Stomach (tissue), 19 donors: ENCODE measurements at places on chromosomes 4 and X. TPM values are rescaled to one million over a fixed set of nuclear protein-coding genes. Genes with fewer than 3 reads are reported as not detected.

DNA sequence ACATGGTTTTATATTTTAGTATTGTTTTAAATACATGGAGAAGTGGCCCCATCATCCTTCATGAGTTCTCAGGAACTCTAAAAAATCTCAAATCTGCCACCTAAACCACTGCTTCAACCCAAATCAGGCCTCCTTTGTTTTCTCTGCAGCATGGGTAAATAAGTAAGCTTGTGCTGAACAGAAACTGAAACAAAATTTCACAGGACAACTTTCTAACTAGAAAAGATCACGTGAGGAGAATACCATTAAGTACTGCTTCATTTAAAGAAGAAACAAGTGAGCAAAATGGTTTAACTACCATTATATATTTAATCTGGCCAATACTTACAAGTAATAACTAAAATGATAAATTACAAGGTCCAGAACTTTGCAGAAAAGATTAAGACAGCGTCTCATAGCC, 2.5 kb downstream of the ARAP2 start:
- DNase-seq, result peak; percentile 59
- H3K27ac ChIP-seq, result no peak overlapping the region
- peak overlapping the region; percentile 23 for H3K4me3 ChIP-seq
- peaks cover 4% of the 10 kb centered on the region for H3K27me3 ChIP-seq
- peaks cover 17% of the 10 kb centered on the region for H3K4me1 ChIP-seq

DNA sequence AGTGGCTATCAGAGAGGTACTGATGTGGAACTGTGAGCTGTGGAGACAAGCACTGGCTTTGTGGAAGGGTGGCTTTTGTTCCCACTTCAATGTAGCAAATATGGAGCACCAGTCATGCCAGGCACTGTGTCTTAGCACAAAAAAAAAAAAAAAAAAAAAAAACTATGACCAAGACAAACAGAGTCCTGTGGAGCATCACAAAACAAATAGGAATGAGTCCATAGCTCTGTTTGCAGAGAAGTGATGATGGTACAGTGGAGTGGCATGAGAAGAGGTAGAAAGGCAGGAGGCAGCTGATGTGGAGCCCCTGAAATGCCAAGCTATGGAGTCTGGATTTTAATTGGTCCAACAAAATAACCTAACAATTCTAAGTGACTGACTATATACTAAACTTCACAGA, 116.9 kb downstream of the RAB28 start:
- no peaks in the 10 kb centered on the region for H3K4me1 ChIP-seq
- H3K36me3 ChIP-seq, result peaks cover 4% of the 10 kb centered on the region
- H3K4me3 ChIP-seq, result no peak overlapping the region
- no peak overlapping the region for H3K27ac ChIP-seq

GRCh38 chr4:76199664-76200211, 13.9 kb downstream of the SCARB2 start:
- H3K27me3 ChIP-seq, result no peaks in the 10 kb centered on the region
- peak overlapping the region; percentile 82 for H3K27ac ChIP-seq
- H3K36me3 ChIP-seq, result no peaks in the 10 kb centered on the region
- peaks cover 79% of the 10 kb centered on the region for H3K4me1 ChIP-seq

The ARR3 gene
- total RNA-seq, result not detected

GRCh38 chr4:22672944-22673343, 19.8 kb upstream of the GBA3 start:
- no peaks in the 10 kb centered on the region for H3K36me3 ChIP-seq
- H3K27me3 ChIP-seq, result no peaks in the 10 kb centered on the region
- no peaks in the 10 kb centered on the region for H3K4me1 ChIP-seq

- no peak overlapping the region for H3K27ac ChIP-seq
- no peak for DNase-seq
- H3K36me3 ChIP-seq, result no peaks in the 10 kb centered on the region
- no peaks in the 10 kb centered on the region for H3K4me1 ChIP-seq
- H3K4me3 ChIP-seq, result no peak overlapping the region
These were observed 963.3 kb downstream of the TRAM1L1 start for GRCh38 chr4:116122124-116122523.

DNA sequence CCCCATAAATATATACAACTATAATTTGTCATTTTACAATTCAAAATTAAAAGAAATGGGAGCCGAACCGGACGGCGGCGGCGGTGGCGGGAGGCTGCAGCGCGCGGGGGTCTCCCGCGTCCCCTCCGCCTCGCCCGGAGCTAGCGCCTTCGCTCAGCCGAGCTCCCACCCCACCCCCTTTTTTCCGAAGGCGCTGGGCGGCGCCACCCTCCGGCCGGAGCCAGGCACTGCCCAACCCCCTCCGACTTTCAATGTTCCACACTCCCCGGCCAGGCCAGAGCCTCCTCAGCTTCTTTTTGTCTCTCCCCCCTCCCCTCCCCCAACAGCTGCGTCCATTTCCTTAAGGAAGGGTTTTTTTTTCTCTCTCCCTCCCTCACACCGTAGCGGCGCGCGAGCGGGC, 214.1 kb upstream of the GEMIN8 start:
- no peaks in the 10 kb centered on the region for H3K4me1 ChIP-seq
- H3K27ac ChIP-seq, result no peak overlapping the region
- DNase-seq, result no peak
- H3K27me3 ChIP-seq, result no peaks in the 10 kb centered on the region

DNA sequence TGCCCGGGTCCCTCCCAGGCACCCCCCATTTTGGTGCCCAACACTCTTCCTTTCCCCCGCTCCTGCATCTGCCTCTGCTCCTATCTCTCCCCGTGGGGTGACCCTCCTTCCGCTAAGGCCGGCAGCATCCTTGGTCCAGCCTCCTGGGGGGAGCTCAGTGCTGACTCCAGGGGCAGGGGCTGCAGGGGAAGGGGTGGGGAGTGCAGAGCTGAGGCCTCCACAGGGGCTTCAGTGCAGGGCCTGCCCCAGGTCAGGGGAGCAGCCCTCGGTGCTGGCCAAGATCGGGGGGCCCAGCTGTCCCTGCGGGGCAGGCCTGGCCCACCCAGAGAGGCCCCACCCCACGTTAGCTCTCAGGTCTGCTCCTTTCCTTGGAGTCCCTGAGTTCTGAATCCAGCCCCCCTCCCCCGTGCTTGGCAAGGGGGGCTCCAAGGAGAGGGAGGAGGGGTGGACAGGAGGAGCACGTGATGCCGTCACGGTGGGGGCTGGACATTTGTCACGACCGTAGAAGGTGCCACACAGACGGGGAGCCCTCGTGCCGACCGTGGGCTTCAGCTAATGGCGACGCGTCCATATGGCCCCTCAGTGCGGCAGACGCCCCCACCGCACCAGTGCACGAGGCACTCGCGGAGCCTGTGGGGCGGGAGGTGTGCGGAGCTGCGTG, 63.5 kb upstream of the ADRA2C start:
- H3K36me3 ChIP-seq, result no peaks in the 10 kb centered on the region
- no peak for DNase-seq
- no peaks in the 10 kb centered on the region for H3K4me1 ChIP-seq
- H3K27me3 ChIP-seq, result no peaks in the 10 kb centered on the region

DNA sequence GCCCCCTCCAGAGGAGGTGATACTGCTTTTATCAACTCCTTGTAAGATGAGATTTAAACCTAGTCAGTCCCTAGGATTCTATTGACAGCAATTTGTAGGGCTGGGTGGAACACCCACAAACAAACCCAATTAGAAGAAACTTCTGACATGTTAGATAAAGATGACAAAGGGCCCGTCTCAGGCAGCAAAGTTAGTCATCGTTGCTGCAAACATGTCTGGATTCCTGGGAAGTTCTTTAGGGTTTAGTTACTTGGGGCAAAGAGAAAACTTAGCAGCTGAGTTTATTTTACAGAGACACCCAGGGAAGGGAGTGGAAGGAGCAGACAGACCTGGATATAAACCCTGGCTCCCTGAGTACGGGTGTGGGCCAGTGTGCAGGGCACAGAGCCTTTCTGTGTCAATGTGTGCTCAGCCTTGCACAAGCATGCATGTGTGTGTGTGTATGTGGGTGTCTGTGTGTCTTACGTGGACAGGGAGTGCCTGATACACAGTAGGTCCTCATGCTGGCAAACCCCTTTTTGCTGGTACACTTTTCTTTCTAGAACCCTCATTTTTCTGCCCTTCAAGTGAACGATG, 130.0 kb upstream of the STX18 start:
- H3K4me1 ChIP-seq, result no peaks in the 10 kb centered on the region
- no peaks in the 10 kb centered on the region for H3K36me3 ChIP-seq
- H3K4me3 ChIP-seq, result no peak overlapping the region
- DNase-seq, result no peak

DNA sequence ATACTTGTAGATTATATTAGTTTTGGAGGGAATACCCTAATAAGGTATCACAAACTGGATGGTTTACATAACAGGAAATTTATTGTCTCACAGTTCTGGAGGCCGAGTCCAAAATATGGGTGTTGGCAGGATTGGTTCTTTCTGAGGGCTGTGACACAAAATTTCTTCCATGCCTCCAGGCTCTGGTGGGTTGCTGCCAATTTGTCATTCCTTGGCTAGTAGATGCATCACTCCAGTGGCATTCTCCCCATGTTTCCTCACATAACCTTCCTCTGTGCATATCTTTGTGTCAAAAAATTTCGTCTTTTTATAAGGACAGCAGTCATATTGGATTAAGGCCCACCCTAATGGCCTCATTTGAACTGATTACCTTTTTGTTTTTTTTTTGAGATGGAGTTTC, 49.3 kb downstream of the APELA start:
- no peaks in the 10 kb centered on the region for H3K36me3 ChIP-seq
- no peaks in the 10 kb centered on the region for H3K27me3 ChIP-seq
- no peaks in the 10 kb centered on the region for H3K4me1 ChIP-seq
- H3K27ac ChIP-seq, result no peak overlapping the region
- no peak overlapping the region for H3K4me3 ChIP-seq
- DNase-seq, result no peak

The NSG1 gene
- 8.1 TPM for total RNA-seq

- H3K4me1 ChIP-seq, result peaks cover under 1% of the 10 kb centered on the region
- no peak for DNase-seq
- H3K27ac ChIP-seq, result no peak overlapping the region
- no peaks in the 10 kb centered on the region for H3K36me3 ChIP-seq
- H3K27me3 ChIP-seq, result no peaks in the 10 kb centered on the region
These were observed 42.2 kb upstream of the GUCY1A1 start for GRCh38 chr4:155624478-155624877.

DNA sequence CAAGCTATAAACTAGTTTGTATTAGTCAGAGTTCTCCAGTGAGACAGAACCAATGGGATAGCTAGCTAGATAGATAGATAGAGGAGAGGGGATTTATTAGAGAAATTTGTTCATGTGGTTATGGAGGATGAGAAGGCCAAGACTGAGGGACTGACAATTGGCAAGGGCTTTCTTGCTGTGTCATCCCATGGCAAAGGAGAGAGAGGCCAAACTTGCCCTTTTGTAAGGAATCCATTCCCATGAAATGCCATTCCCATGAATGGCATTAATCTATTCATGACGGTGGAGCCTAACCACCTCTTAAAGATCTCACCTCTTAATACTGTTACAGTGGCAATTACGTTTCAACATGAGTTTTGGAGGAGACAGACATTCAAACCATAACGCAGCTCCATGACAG, 58.1 kb downstream of the LINC00632 start:
- H3K27ac ChIP-seq, result no peak overlapping the region
- no peak for DNase-seq
- H3K27me3 ChIP-seq, result peaks cover 25% of the 10 kb centered on the region
- no peaks in the 10 kb centered on the region for H3K4me1 ChIP-seq

DNA sequence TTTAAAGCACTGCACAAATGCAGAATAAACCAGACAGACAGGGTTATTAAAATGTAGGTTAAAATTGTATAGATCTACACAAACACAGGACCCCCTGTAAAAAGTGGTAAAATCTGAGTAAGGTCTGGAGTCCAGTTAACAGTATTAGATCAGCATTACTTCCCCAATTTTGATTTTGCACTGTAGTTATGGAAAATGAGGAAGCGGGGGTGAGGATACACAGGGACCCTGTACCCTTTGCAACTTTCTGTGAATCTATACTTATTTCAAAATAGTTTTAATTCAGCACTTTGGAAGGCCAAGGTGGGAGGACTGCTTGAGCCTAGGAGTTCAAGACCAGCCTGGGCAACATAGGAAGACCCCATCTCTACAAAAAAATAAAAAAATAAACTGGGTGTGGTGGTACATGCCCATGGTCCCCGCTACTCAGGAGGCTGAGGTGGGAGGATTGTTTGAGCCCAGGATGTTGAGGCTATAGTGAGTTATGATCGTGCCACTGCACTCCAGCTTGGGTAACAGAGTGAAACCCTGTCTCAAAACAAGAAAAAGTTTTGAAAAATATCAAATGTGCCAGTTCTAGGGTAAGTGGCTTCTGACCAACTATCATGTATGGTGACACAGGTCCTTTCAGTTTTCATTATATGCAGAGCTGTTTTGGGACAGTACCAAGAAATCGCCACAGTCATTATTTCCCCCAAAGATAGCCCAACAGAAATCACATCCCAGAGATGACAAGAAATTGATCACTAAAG, 17.7 kb downstream of the SEL1L3 start:
- peaks cover 16% of the 10 kb centered on the region for H3K4me1 ChIP-seq
- H3K27me3 ChIP-seq, result no peaks in the 10 kb centered on the region
- peaks cover 17% of the 10 kb centered on the region for H3K36me3 ChIP-seq
- no peak overlapping the region for H3K4me3 ChIP-seq

GRCh38 chr4:15725608-15726007, 22.7 kb downstream of the BST1 start:
- no peaks in the 10 kb centered on the region for H3K36me3 ChIP-seq
- no peak for DNase-seq
- no peaks in the 10 kb centered on the region for H3K4me1 ChIP-seq
- H3K4me3 ChIP-seq, result no peak overlapping the region
- no peak overlapping the region for H3K27ac ChIP-seq

GRCh38 chr4:70885174-70885573, 17.0 kb upstream of the MOB1B start:
- no peak for DNase-seq
- H3K36me3 ChIP-seq, result no peaks in the 10 kb centered on the region
- no peak overlapping the region for H3K4me3 ChIP-seq

The TMSB15C gene
- total RNA-seq, result 11.7 TPM

The ENPP6 gene
- total RNA-seq, result not detected

- H3K27me3 ChIP-seq, result no peaks in the 10 kb centered on the region
- no peaks in the 10 kb centered on the region for H3K36me3 ChIP-seq
- no peak for DNase-seq
- no peak overlapping the region for H3K27ac ChIP-seq
- H3K4me3 ChIP-seq, result no peak overlapping the region
- no peaks in the 10 kb centered on the region for H3K4me1 ChIP-seq
These were observed 187.0 kb downstream of the BMPR1B start for GRCh38 chr4:94944726-94945125.

DNA sequence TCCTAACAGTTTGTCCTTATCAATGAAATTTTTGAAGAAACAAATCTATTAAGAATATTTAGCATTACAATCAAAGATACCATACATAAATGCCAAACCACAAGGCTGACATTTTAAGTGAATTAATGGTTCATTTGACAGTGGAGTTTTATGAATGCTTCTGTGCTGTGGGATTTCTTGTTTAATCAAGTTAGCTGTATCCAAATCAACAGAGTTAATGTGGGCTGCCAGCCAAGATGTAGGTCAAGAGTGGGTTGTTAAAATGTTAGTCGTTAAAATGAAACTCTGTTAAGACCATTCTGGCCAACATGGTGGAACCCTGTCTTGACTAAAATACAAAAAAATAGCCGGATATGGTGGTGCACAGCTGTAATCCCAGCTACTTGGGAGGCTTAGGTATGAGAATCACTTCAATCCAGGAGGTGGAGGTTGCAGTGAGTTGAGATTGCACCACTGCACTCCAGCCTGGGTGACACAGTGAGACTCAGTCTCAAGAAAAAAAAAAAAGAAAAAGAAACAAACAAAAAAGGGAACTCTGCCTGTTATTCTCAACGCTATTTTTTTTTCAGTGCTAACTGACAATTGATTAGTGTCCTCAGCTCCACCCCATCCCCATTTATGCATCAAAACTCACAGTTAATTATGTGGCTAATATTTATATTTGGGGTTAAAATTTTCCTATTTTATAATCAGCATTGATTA, 20.2 kb downstream of the GPAT3 start:
- H3K27me3 ChIP-seq, result no peaks in the 10 kb centered on the region
- no peak overlapping the region for H3K27ac ChIP-seq
- no peak for DNase-seq
- no peak overlapping the region for H3K4me3 ChIP-seq
- H3K36me3 ChIP-seq, result no peaks in the 10 kb centered on the region

The FAM149A gene
- total RNA-seq, result 7.0 TPM

The GLOD5 gene
- total RNA-seq, result not detected

The MAGT1 gene
- 22.8 TPM for total RNA-seq

The NHSL2 gene
- 3.2 TPM for total RNA-seq
